Stimulated activated CD4-positive, alpha-beta T cell treated with anti-CD3 and anti-CD28 coated beads, TNF-alpha, amount 100 ng/mL, for 48 hours (primary cell): ENCODE measurements at places on chromosomes 7 and 10.

DNA sequence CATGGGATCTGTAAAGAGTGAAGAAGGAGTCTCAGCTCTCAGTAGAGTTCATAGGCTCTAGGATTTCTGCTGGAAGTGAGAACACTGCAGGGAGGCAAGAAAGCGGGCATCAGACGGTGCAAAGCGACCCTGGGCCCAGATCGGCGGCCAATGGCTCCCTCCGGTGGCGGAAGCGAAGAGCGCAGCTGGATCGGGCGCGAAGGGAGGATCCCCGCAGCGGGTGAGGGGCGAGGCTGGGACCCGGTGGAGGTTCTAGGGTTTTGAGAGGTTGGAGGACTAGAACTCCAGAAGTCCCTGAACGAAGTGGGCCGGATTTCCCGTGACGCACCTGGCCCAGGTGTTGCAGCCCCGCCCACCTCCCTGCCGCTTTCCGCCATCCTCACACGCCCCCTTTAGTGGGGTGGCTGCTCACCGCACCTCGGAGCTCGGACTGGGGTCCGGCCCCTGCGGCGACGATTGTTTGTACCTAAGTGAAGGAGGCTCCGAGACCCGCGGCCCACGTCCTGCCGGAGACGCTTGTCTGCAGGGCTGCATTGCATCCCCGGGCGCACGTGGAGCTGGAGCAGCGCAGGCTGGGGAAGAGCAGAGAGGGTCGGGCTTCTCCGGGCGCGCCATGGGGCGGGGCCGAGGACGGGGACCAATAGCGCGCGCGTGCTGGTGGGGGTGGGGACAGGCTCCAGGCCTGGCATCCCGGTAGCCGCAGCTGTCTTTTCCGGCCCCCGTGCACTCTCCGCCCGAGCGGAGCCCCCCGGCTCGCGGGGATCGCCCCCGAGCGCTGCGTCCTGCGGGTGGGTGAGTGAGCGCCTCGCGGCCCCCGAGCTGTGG, at the start of gene SLC12A9:
Gene SLC12A9 (plus strand): TSS at position 666 of the 825 bp plus-strand sequence. CDS start 1,485 bp downstream, outside the sequence.
- peak; percentile 89 for DNase-seq

DNA sequence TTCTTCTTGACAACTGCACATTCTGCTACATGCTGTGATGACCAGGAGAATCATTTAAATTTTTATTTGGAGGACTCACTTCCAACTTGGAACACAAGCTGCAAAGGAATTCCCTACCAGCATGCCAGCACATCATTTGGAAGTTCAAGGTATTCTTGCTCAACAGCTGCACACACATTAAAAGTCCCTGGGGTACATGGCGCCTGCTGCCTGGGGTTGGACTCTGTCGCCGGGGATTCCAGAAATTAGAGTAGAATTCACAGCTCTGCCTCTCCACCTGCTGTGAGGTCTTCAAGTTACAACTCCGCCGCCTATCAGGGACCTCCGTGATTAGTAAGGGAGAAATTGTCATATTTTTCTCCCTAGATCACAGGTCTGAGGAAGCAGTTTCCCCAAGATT, 1.1 kb downstream of the ZNF32 start:
- no peak for DNase-seq

GRCh38 chr7:97145068-97145467, 27.6 kb downstream of the SDHAF3 start:
- DNase-seq = no peak

- no peak for DNase-seq
These were observed at the start of gene CPA2 for GRCh38 chr7:130266258-130266960. CPA2 (plus strand) TSS chr7:130266863; CDS start chr7:130266882, 19 bp downstream.

DNA sequence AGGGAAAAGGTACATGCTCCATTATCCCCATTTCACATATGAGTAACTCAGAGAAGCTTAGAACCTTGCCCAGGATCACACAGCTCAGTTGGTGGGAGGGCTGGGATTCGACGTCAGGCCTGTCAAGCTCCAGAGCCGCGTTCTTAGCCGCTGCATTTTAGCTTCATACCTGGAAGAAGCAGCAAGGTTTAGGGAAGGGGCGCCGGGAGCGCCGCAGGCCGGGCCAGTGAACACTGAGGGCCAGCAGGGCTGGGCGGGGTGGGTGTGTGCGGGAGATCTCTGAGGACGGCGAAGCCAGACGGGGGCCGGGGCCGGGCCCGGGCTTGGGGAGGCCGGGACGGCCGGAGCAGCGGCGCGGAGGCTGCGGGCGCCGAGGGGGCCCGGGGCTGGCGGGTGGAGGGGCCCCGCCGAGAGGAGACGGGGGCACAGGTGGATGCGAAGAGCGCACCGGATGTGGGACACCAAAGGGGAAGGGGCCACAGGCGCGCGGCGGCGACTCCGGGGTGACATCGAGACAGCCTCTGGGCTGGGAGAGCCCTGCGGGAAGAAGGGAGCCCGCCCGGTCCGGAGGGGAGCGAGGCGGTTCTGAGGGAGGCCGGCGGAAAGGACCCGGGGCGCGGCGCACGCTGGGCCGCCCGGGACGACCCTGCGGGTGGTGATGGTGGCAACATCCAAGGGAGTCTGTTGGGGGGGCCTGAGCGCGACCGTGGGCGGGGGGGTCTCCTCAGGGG, 498 bp downstream of the NDST2 start:
- DNase-seq = peak; percentile 11

DNA sequence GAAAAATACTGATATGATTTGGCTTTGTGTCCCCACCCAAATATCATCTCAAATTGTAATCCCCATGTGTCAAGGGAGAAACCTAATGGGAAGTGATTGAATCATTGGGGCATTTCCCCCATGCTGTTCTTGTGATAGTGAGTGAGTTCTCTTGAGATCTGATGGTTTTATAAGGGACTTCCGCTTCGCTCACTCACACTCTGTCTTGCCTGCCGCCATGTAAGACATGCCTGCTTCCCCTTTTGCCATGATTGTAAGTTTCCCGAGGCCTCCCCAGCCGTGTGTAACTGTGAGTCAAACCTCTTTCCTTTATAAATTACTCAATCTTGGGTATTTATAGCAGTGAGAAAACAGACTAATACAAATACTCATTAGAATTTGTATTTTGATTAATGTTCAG, 5.1 kb upstream of the MRPS17 start:
- no peak for DNase-seq

DNA sequence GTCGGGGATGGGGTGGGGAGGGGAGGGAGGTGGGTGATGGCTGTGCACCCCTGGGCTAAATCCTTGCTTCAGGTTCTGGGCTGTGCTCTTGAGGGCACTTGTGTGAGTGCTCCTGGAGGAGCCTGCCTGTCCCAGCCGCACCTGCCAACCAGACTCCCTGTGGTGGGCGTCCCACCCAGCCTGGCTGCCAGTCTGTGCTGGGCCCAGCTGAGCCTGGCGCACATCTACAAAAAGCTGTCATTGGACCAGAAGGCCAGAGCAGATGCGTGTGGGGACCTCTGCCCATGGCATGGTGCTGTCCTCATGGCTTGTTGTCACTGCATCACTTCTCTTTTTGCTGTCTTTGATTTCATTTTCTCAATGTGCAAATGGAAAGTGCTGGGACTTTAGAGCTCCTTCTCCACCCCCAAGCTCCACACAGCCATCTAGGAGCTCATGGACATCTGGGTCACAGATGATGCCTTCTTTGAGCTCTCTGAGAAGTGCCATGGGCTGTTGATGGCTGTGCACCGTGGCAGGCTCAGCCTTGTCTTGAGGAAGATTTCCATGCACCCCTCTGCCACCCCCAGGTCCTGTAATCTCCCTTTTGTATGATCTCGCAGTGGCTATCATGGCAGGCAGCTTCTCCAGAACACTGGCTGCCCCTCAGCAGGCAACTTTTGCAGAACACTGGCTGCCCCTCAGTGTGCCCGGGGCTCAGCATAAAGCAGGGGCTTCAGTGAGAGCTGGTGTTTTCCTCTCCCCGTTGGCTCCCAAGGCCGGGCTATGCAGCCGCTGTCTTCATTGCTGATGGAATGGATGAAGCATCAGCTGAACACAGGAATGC, 83.9 kb downstream of the ADCY1 start:
- no peak for DNase-seq

DNA sequence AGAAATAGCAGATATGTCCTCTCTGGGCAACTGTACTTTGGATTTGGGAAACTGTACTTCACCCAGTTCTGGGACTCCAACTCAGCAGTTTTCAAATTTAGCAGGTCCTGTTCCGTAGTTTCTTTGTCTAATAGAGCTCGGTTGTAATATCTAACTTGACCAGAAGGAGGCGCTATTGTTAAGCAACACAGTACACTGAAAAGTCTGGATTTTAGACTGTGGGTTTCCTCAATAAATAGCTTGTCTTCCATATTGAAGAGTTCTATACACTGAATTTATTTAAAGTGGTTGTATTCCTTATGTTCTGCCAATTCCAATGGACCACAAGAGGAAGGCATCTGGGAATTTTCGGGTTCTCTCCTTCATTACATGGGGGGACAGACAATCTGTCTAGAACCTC, 39.8 kb downstream of the ELFN1 start:
- no peak for DNase-seq

DNA sequence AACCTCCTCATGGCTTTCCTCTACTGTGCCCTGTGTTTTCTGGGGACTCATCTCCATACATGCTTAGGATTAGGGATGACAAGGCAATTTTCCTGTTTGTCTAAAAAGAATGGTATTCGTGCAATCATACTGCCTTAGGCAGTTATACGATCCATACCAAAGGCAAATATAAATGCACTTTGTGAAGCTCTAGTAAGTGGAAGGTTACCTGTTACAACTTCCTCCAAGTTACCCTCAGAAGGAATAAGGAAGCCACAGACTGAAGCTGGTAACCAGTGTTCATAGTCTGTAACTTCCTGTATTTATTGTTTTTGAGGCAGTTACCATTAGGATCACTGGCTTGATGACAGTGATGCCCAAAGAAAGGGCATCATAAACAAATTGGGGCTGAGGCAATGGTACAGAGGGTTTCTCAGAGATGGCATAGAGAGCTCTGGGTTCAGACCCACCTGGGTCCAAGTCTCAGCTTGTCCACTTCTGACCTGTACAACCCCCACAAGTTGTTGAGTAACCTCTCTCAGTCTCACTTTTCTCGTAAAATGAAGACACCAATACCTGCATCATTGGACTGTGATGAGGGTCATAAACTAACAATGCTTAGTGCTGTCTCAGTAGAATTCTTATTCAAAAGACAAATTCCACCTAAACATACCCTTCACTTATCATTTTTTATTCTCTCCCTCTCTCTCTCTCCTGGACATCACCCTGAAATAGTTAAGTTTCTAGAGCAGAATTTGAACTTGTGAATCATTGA, 138.2 kb downstream of the ELMO1 start:
- DNase-seq = no peak

DNA sequence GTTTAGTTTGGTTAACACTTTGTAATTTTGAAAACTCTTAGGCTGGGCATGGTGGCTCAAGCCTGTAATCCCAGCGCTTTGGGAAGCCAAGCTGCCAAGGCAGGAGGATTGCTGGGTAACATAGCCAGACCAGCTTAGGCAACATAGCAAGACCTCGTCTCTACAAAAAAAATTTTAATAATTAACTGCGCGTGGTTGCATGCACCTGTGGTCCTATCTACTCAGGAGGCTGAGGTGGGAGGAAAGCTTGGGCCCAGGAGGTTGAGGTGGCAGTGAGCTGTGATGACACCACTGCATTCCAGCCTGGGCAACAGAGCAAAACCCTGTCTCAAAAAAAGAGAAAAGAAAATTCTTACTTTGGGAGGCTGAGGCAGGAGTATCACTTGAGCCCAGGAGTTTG, 18.2 kb downstream of the MYOZ1 start:
- no peak for DNase-seq

DNA sequence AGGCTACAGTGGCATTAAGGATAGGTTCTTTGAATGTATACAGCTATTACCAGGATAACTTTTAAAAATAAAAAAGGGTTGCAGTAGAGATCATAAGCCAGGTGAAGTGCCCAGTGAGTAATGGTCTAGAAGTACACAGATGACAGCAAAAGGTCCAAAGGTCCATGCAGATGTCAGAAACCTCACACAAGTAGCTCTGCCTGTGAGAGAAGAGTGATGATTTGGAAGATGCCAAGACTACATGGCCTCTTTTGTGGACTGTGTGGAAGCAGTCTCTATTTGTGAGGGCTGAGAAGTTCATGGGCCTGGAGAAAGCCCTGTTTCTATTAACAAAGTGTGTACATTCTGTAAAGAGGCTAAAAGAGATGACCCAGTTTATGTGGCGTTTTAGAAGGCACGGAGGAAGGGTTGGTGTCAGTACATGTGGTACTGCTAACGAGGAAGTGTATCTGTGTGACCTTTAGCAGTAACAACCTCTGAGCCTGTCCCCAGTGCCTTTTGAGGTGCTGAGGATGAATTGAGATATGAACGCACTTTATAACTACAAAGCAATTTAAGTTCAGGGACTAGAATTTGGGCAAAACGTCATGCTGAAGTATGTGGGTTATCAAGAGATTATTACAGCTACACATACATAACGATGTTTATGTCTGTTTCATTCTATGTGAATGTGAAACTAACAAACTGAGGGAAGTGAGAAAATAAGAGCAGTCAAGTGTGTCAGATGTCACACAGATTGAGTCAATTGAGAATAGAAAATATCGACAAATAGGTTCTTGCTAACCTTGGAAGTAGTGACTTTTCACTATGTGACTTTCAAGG, 7.6 kb downstream of the CYCS start:
- no peak for DNase-seq

GRCh38 chr7:39459636-39460035, 106.6 kb upstream of the YAE1 start:
- DNase-seq = no peak

- DNase-seq = no peak
These were observed 114.1 kb upstream of the CARD11 start for GRCh38 chr7:3157566-3158287.

DNA sequence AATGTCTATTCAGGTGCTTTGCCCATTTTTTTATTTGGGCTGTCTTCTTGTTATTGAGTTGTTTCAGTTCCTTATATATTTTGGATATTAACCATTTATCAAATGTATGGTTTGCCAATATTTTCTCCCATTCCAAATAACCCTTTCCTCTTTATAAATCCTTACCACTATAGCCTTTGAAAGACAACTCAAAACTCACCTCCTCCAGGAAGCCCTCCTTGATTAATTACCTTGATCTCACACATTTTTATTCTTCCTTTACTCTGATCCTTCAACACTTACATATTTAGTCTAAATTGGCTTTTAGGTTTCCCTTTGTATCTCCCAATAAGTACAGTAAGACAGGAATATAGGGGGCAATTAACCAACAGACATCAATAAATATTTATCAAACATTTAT, 42.9 kb downstream of the NRCAM start:
- no peak for DNase-seq

DNA sequence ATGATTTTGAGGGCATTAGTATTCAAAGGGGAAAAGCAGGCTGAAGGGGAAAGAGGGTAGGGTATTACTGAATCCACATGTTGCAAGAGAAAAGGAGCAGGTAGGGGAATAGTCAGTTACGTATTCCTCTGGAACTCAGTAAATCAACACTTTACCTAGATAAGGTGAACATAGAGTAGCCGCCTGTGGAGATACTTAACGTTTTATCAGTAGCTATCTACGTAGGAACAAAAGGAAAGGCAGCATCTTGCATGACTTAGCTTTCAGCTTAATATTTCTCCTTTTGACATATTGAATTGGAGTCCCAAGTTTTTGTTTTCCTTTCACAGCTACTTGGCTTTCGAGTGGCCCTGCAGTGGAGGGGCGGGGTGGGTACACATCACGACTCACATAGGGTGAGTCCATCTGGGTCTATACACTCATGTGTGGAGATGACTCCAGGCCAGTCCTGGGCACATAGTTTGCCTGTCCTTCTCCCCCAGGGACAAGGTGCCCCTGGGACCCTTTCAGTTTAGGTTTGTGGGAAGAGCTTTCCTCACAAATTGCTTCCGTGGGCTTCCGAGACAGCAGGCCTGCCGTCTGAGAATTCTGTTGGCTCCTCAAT, 48.1 kb downstream of the CCNY start:
- DNase-seq = no peak
